Keratinocyte (primary cell): ENCODE measurements at places on chromosomes 16 and 17. TPM values are rescaled to one million over a fixed set of nuclear protein-coding genes. Genes with fewer than 3 reads are reported as not detected.

GRCh38 chr16:60686824-60687223 is 1349.4 kb downstream of the CDH8 start:
- no peaks in the 10 kb centered on the region for H3K27me3 ChIP-seq
- DNase-seq, result no peak
- no peak overlapping the region for H3K27ac ChIP-seq
- no peaks in the 10 kb centered on the region for H3K36me3 ChIP-seq
- H3K4me3 ChIP-seq, result no peak overlapping the region

GRCh38 chr17:65820306-65820705 is 258.9 kb upstream of the AXIN2 start:
- no peak overlapping the region for H3K4me3 ChIP-seq
- no peak overlapping the region for H3K27ac ChIP-seq
- no peaks in the 10 kb centered on the region for H3K36me3 ChIP-seq
- H3K4me1 ChIP-seq, result no peaks in the 10 kb centered on the region
- no peaks in the 10 kb centered on the region for H3K27me3 ChIP-seq

DNA sequence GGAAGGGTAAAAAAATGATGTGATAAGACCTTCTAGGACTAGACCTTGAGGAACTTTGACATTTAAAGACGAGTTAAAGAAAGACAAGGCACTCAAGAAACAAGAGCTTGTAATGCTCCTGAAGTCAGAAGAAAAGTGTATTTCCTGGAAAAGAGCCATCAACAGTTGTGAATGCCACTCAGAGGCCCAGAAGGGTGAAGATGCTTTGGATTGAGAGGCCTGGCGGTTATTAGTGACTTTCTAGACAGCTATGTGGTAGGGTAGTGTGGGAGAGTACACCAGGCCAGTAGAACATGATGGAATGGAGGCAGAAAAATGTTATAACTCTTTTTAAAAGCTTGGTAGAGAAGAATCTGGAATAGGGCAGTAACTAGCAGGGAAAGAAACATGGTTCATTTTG is 34.1 kb upstream of the ANKFN1 start:
- H3K4me3 ChIP-seq, result no peak overlapping the region
- DNase-seq, result no peak
- no peaks in the 10 kb centered on the region for H3K27me3 ChIP-seq

DNA sequence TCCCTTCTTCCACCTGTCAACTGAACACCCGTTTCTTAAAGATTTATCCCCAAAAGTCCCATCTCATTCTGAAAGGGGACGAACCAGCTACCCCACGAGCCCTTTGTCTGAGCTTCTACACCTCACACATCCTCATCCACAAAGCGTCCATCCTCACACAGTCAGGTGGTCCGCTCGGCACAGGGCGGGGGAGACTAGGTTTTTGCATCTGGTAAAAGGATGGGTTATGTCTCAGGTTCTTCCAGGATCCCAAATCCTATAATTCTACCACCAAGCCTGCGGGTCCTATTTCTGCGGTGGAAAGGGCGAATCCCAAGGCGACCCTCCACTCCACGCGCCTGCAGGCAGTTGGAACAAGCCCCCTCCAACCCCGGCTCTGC is 458 bp downstream of the GFOD2 start:
- peaks cover 2% of the 10 kb centered on the region for H3K36me3 ChIP-seq
- no peaks in the 10 kb centered on the region for H3K27me3 ChIP-seq
- peak overlapping the region; percentile 88 for H3K4me3 ChIP-seq
- no peak for DNase-seq
- peaks cover 23% of the 10 kb centered on the region for H3K4me1 ChIP-seq
- peak overlapping the region; percentile 53 for H3K27ac ChIP-seq

GRCh38 chr16:8729779-8730334 is 55.4 kb downstream of the ABAT start:
- no peak overlapping the region for H3K27ac ChIP-seq
- no peaks in the 10 kb centered on the region for H3K27me3 ChIP-seq
- peaks cover 12% of the 10 kb centered on the region for H3K4me1 ChIP-seq
- no peak for DNase-seq
- peak overlapping the region; percentile 8 for H3K4me3 ChIP-seq

GRCh38 chr17:43874293-43874692 is 27.3 kb downstream of the CD300LG start:
- no peaks in the 10 kb centered on the region for H3K36me3 ChIP-seq
- H3K4me3 ChIP-seq, result no peak overlapping the region
- H3K4me1 ChIP-seq, result peaks cover 5% of the 10 kb centered on the region
- DNase-seq, result no peak

CRHR1 gene
- polyA plus RNA-seq, result not detected in 3 replicates

TMEM238L gene
- 0.26 TPM in 1 of 3 replicates, not detected in the others for polyA plus RNA-seq
